ENCODE measurements at places on chromosomes 4 and X.

DNA sequence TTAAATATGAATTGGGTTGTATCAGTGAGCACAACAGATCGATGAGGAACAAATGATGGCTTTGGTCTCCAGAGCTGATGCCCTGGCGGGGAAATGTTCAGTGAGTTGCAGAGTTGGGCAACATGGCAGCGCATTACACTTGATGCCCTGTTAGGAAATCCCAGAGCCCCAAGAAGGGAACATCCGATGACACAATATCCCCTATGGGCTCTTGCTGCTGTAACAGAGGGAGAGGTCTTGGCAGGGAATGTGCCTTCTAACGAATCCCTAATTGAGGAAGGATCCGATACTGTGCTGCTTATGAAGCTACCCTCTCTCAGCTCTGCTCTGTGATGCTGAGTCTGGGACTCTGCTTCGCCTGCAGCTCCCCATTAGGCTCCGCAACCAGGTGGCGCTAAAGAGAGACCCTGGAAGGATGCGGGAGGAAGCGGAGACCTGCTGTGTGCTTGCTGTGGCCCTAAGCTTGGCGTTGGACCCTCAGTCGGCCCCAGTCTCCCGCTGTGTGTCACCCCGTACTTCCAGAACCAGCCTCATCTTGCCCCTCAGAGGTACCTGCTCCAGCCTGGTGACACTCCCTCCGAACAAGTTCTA, 38.9 kb downstream of the PDHA1 start:
- DNase-seq: peak; percentile 25

GRCh38 chrX:41877167-41877566, 46.2 kb downstream of the CASK start:
- DNase-seq: no peak

GRCh38 chrX:79065696-79066095, 78.8 kb upstream of the GPR174 start:
- no peak for DNase-seq

DNA sequence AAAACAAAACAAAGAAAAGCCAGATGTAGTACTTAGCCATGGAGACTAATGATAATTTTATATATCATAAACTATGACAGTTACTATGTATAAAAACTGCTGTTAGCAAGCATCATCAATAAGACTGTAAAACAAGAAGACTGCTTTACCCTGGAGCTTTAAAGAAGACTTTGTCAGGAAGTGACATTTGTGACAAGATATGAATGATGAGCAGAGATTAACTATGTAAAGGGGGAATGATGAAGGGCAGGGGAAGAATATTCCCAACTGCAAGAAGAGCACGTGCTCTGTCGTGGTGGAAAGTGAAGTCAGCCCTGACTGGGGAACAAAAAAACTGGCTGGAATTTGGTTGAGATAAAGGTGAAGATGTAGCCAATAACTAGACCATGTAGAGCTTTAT, 617.1 kb upstream of the AMOT start:
- DNase-seq: no peak

DNA sequence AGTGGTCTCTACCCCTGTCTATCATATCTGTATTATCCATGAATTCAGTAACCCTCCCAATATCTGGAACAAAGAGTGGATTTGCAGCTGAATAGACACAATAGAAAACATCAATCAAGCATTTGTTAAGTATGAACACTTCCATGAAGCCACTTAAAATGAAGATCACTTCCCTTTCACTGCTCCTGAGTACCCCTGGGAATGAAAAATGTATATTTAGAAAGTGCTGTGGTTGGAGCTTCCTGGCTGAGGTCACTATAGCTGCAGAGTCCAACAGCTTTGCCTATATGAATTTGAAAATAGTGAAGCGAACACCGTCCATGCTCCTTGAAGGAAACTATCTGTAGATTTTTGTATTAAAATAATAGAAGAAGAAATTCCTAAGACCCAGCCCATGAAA, 227.0 kb downstream of the DTHD1 start:
- no peak for DNase-seq

Measured in hematopoietic multipotent progenitor cell treated with erythropoietin and hydrocortisone succinate and interleukin-3 and kit ligand, for 8 days (in vitro differentiated cells).